ENCODE measurements at places on chromosomes 16 and 17. TPM values are rescaled to one million over a fixed set of nuclear protein-coding genes. Genes with fewer than 3 reads are reported as not detected.

GRCh38 chr17:1216217-1217088, 36.7 kb upstream of the ABR start:
- H3K4me3 ChIP-seq = no peak overlapping the region
- H3K27me3 ChIP-seq = no peaks in the 10 kb centered on the region
- H3K36me3 ChIP-seq = no peaks in the 10 kb centered on the region
- no peak for DNase-seq
- H3K27ac ChIP-seq = no peak overlapping the region

DNA sequence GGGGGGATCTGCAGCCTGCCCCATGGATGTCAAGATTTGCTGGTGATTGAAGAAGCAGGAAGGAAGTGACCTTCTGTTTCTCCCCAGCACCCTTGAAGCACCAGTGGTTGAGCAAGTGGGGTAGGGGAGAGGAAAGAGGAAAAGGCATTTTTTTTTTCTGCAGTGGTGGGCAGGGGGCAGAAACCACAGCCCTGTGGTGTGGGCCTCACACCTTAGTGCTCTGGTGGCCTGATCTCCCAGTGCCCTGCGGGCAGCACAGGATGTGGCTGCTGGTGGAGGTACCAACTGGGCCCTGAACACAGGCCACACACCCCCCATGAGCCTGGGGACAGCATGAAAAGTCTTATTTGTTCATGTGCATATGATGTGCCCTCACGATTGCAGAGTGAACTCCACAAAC, 7.1 kb downstream of the ITGAD start:
- H3K27me3 ChIP-seq = no peaks in the 10 kb centered on the region
- H3K36me3 ChIP-seq = no peaks in the 10 kb centered on the region
- peak; percentile 41 for DNase-seq
- H3K4me3 ChIP-seq = no peak overlapping the region
- H3K27ac ChIP-seq = no peak overlapping the region

GRCh38 chr16:30358577-30358936, 3.4 kb upstream of the CD2BP2 start:
- peaks cover 22% of the 10 kb centered on the region for H3K4me1 ChIP-seq
- no peaks in the 10 kb centered on the region for H3K27me3 ChIP-seq
- no peak overlapping the region for H3K4me3 ChIP-seq
- DNase-seq = no peak
- no peak overlapping the region for H3K27ac ChIP-seq

DNA sequence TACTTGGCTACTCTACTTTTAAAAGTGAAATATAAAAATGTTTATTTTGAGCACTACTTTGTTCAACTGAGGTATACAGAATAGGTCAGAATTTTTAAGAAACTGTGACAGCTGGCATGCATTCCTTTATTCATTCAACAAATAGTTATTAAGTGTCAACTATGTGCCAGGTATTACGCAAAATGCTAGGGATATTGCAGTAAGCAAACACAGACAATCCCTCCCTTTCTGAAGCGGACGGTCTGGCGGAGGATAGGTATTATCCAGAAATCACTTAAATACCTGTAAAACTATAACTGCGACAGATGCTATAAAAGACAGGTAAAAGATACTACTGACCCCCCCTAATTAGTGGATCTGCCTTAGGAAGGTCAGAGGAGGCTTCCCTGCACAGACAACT, 26.1 kb downstream of the METTL16 start:
- H3K36me3 ChIP-seq = no peaks in the 10 kb centered on the region
- H3K27me3 ChIP-seq = no peaks in the 10 kb centered on the region
- peak overlapping the region; percentile 28 for H3K4me3 ChIP-seq
- peak overlapping the region; percentile 12 for H3K27ac ChIP-seq
- peaks cover 42% of the 10 kb centered on the region for H3K4me1 ChIP-seq
- DNase-seq = no peak

- peak overlapping the region; percentile 93 for H3K27ac ChIP-seq
- peaks cover 29% of the 10 kb centered on the region for H3K4me1 ChIP-seq
- H3K4me3 ChIP-seq = peak overlapping the region; percentile 80
- no peaks in the 10 kb centered on the region for H3K36me3 ChIP-seq
- H3K27me3 ChIP-seq = no peaks in the 10 kb centered on the region
Measured at GRCh38 chr16:53131363-53132071, 76.7 kb downstream of the CHD9 start.

DNA sequence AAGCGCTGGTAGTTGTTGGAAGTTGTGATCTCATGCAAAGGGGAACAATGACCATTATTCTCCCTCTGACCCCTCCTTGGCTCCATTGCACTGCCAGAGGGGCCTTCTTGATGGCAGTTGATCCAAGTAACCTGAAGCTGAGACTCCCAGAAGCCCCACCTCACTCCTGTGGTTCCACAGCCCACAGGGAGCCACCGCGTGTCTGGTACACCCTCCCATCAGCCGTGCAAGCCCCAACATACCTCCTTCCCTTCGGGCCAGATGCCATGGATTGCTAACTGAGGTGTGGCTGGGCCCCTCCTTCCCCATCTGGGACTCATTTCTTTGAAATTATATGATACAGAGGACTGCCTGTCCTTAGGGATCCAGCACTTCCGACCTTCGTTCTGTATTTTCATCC, 17.8 kb downstream of the SAP30BP start:
- H3K36me3 ChIP-seq = peaks cover 30% of the 10 kb centered on the region
- H3K4me1 ChIP-seq = peaks cover 65% of the 10 kb centered on the region
- H3K27me3 ChIP-seq = no peaks in the 10 kb centered on the region
- peak overlapping the region; percentile 63 for H3K27ac ChIP-seq

Gene CES3
- 2.5 TPM for total RNA-seq

Gene MT1E
- total RNA-seq = 158 TPM
